Mucosa of gallbladder (tissue), 1 donor: ENCODE measurements at places on chromosomes 1 and 21. TPM values are rescaled to one million over a fixed set of nuclear protein-coding genes. Genes with fewer than 3 reads are reported as not detected.

DNA sequence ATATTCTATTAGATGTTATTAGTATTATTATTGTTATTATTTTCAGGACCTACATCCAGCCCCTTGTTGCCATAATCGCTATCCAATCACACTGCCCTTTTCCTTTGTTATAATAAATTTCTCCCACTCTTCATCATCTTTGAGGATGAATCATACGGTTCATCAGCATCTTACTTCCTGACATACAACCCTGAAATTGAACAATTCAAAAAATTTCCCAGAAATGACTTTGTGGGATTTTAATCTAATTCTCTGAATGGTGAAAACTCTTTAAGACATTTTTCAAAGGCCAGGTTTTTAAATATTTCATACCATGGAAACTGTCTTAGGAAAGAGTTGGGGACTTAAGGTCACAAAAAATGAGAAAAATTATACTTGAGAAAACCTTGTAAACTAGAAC lies 353.5 kb downstream of the ST6GALNAC3 start:
- no peak for DNase-seq

- DNase-seq, result no peak
Measured at GRCh38 chr1:17018849-17019248, 7.1 kb upstream of the ATP13A2 start.

DNA sequence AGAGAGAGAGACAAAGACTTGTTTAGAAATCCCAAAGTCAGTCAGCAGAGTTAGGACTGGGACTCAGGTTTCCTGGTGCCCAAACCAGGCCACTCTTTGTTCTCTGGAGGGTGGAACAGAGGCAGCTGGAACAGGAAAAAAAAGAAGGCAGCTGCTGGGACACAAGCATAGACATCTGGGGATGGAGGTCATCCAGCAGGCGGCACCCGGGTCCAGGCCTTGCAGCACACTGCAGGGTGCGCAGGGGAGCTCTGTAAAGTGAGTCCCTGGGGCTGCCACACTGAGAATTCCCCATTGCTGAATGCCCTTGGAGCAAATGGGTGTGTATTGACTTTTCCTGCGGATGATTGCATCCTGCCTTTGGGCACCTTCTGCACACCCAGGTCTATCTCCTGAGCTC lies 222.9 kb upstream of the CSF3R start:
- no peak for DNase-seq

- no peak for DNase-seq
Measured at GRCh38 chr1:8456308-8456912, 138.5 kb downstream of the SLC45A1 start.

GRCh38 chr1:48224791-48225190 lies 2.3 kb downstream of the SLC5A9 start:
- DNase-seq, result no peak

DNA sequence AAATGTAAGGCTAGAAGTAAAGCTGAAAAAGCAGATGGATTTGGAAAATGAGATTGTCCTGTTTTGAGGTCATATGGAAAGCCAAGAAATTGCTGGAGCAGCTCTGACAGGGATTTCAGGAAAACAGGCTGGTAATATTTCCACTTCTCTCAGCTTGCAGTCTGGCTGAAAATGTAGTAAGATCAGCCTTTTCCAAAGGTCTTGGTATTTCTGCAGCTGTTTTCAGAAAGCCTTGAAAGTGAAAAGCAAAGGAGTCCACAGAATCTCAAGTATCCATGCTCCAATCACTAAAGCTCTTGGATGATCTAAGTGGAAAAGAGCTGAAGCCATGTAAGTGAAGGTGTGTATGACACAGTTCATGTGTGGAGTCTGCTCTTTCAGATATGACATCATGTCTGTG lies 41.6 kb upstream of the APOBEC4 start:
- no peak for DNase-seq

DNA sequence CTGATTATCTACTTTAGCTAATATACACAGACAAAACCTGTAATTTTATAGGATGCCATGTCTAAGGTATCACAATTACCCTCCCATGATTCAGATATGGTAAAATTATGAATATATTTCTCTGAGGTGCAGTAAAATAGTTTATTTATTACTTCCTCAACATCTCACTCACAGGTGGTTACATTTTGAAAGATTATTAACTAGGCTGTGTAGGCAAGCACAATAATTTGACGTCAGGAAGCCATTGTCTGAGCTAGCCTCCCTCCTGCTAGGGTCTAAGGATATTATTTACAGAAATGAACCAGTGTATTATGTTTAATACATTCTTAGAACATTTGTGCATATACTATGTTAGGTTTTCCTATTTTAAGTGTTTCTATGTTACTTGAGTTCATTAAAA lies 69.9 kb upstream of the ADGRL2 start:
- no peak for DNase-seq

DNA sequence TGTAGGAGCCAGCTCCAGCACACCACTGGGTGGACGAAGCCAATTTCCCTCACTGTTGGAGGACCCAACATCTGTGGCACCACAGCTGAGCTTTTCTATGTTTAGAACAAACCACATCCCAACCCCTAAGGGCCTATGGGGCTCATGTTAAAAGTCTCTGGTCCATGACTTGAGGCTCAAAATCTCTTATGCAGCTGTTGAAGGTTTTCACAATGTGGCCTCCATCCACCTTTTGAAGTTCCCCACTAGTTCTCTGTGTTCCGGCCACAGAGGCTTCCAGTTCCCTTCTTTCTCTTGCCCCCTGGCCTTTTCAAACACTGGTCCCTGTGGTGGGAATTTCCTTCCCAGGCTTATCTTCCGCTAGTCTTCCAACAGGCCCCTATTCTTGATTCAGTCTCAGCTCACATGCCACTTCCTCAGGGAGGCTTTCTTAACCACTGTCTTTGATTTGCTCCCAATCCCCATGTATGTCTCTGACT lies 3.9 kb upstream of the IFNLR1 start:
- no peak for DNase-seq

DNA sequence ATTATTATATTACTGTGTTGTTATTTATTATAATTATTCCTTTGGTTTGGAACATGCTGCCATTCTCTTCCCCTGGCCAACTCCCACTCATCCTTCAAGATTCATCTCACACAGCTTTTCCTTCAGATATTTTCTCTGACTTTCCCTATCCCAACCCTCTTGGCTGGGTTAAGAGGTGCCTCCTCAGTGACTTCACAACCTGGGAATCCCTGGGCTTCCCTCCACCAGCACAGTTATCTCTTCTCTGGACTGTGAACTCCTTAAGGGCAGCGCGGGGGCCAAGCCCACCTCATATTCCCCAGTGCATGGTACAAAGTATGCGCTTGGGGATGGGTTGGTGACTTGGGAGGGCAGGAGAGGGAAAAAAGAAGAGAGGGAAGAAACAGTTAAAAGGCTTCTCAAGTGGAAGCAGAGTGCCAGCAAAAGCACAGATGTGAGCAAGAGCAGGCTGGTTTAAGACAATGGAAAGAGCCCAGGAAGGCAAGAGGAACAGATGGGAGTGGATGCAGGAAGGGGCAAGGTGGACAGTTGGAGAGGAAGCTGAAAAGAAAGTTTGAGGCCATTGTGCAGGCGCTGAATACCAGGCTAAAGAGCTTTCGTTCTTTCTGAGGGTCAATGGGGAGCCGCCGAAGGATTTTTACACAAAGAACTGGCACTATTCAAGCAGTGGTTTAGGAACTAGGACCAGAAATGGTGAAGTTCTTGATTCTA lies 132.3 kb downstream of the BEND5 start:
- no peak for DNase-seq

GRCh38 chr21:15065392-15066122 lies 757 bp upstream of the NRIP1 start:
- peak; percentile 80 for DNase-seq

GRCh38 chr1:173867141-173867752 lies 542 bp downstream of the GAS5 start:
- DNase-seq, result no peak

- DNase-seq, result no peak
Measured at GRCh38 chr1:46153228-46153627, 20.8 kb upstream of the PIK3R3 start.

DNA sequence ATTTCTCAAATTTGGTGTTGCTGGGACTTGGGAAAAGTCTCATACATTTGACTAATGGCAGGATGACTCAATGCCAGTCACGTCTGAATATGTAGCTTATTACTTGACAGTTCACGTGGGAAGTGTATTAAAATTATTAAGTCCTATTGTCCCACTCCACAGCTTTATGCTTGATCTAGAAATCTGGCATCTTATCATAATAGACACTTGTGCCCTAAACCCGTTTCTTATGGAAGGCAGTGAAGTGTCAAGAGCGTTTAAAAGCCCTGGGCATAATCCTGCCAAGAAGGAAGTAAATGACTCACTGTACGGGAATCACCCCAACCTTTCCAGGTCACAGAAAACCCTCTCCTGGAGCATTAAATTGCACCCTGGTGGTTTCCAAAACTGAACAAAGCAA lies 207.4 kb downstream of the APP start:
- DNase-seq, result no peak

- DNase-seq, result no peak
Measured at GRCh38 chr1:219090607-219091006, 83.1 kb upstream of the LYPLAL1 start.

GRCh38 chr1:66282343-66282852 lies 251.6 kb upstream of the SGIP1 start:
- DNase-seq, result no peak

GRCh38 chr1:214004014-214004413 lies 16.2 kb downstream of the PROX1 start:
- no peak for DNase-seq

DNA sequence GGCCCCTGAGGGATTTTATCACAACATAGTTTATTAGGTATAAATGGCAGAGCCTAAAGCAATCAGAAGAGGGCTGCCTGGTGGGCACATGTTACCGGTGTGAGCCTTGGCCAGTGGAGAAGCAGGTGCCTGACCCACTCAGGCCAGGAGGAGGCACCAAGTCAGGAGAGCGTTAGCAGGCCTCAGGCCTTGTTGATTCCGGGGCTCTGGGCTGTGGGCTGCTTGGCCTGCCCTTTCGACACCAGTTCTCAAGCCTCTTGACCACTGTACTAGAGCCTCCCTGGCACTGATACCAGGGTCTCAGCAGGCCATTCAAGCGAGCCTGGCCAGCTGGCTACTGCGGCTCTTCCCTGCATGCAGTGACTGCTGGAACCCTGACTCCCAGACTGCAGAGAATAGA lies 20.8 kb downstream of the CLDN14 start:
- no peak for DNase-seq

DNA sequence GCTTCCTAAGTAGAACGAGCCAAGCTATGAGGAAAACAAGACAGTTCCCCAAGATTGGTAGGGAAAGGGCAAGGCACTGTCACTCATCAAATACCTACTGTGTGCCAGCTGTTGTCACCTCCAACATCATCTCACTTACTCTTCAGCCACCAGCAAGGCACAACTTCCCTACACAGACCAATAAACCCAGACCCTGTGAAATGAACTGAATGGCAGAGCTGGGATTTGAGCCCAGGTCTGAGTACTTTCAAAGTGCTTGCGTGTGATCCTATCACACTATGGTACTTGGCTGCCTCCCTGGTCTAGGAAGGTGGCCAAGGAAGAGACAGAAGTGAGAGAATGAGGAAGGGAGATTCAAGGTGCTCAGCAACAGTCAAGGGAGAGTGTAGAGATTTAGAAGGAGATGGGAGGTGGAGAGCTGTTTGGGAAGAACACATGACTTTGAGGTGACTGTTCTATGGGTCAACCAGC lies 16.7 kb upstream of the TRIM63 start:
- DNase-seq, result peak; percentile 62

GRCh38 chr1:215672482-215672881 lies 105.4 kb downstream of the KCTD3 start:
- DNase-seq, result no peak

The SNRNP40 gene
- total RNA-seq, result 28.4 TPM

The KCNJ9 gene
- not detected for total RNA-seq

The PPM1J gene
- 1.1 TPM for total RNA-seq

The MX2 gene
- 18.1 TPM for total RNA-seq

The CAMK2N1 gene
- total RNA-seq, result 140 TPM

The SLAMF9 gene
- not detected for total RNA-seq

The KRTAP10-3 gene
- total RNA-seq, result not detected

The EPHA2 gene
- 37.2 TPM for total RNA-seq
